ENCODE measurements at places on chromosomes 1 and 21. TPM values are rescaled to one million over a fixed set of nuclear protein-coding genes. Genes with fewer than 3 reads are reported as not detected.
A peak's percentile ranks its signal among the peaks of the same experiment; 100 is the strongest.

GRCh38 chr1:172427191-172427590, 6.7 kb downstream of the C1orf105 start:
- no peak overlapping the region for H3K27ac ChIP-seq
- H3K27me3 ChIP-seq, result no peaks in the 10 kb centered on the region
- H3K4me1 ChIP-seq, result peaks cover 19% of the 10 kb centered on the region
- no peak for DNase-seq
- H3K36me3 ChIP-seq, result no peaks in the 10 kb centered on the region

DNA sequence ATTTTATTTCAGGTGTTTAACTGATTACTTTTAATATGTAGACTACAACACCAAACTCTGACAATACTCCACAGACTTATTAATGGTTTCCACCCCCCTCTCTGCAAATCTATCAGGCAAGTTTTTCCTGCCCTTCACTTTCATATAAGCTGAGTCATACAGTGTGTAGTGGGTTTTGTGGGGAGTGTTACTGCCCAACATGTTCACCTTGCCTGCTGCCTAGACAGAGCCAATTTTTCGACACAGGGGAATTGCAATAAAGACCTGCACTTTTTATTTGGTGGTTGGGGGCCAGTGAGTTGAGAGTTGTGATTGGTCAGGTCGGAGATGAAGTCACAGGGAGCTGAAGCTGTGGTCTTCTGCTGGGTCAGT, 119.7 kb downstream of the PPIAL4G start:
- H3K4me1 ChIP-seq, result peaks cover 49% of the 10 kb centered on the region
- H3K27ac ChIP-seq, result no peak overlapping the region
- peak; percentile 43 for DNase-seq
- H3K36me3 ChIP-seq, result no peaks in the 10 kb centered on the region
- peak overlapping the region; percentile 75 for H3K4me3 ChIP-seq

DNA sequence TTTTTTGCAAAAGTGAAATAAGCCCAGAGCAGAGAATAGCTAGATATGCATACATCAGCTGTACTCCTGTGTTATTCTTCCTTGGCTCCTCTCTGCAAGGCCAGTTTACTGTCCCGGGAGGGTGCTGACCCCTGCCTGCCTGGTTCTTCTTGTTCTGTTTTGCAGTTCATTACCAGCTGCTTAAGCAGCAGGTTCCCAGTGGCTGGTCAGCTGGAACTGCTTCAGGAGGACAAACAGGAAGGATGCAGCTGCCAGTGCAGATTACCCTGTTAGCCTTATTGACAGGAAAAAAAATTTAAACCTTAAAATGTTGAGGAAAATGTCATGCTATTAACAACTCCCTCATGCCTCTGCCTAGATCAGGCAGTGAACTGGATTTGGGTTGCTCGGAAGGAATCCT, 16.0 kb upstream of the LRIG2 start:
- no peak overlapping the region for H3K4me3 ChIP-seq
- DNase-seq, result no peak
- H3K4me1 ChIP-seq, result peaks cover 18% of the 10 kb centered on the region
- no peaks in the 10 kb centered on the region for H3K27me3 ChIP-seq

B3GALT5 gene
- total RNA-seq, result not detected

GRCh38 chr1:167797015-167797414, 75.2 kb downstream of the MPZL1 start:
- no peak for DNase-seq
- no peak overlapping the region for H3K4me3 ChIP-seq
- no peaks in the 10 kb centered on the region for H3K36me3 ChIP-seq
- H3K4me1 ChIP-seq, result peaks cover 10% of the 10 kb centered on the region
- no peaks in the 10 kb centered on the region for H3K27me3 ChIP-seq

HMCN1 gene
- total RNA-seq, result under 0.01 TPM

DNA sequence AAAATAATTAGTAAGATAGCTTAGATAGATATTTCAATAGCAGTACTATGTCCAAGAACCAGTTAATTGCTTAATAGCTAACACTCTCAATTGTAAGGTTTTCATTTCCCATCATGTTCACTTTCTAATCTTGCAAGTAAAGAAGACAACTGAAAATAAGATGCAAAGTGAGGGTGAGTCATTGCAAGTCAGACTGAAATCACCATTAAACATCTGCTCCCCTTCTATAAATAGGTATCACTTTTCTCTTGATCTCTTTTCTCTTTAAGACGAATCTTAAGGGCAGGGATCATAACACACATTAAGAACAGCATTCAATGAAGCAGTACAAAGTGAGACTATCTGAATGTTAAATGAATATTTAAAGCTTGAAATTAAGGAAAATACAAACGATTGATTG, 40.4 kb downstream of the UBR4 start:
- peaks cover 9% of the 10 kb centered on the region for H3K4me1 ChIP-seq
- H3K27me3 ChIP-seq, result no peaks in the 10 kb centered on the region
- no peak overlapping the region for H3K27ac ChIP-seq
- no peak for DNase-seq
- H3K4me3 ChIP-seq, result no peak overlapping the region
- H3K36me3 ChIP-seq, result peaks cover 90% of the 10 kb centered on the region

GRCh38 chr1:214492401-214493075, 58.9 kb downstream of the PTPN14 start:
- no peak for DNase-seq
- H3K4me3 ChIP-seq, result no peak overlapping the region
- H3K27me3 ChIP-seq, result peaks cover 21% of the 10 kb centered on the region
- H3K27ac ChIP-seq, result no peak overlapping the region
- H3K4me1 ChIP-seq, result no peaks in the 10 kb centered on the region

DNA sequence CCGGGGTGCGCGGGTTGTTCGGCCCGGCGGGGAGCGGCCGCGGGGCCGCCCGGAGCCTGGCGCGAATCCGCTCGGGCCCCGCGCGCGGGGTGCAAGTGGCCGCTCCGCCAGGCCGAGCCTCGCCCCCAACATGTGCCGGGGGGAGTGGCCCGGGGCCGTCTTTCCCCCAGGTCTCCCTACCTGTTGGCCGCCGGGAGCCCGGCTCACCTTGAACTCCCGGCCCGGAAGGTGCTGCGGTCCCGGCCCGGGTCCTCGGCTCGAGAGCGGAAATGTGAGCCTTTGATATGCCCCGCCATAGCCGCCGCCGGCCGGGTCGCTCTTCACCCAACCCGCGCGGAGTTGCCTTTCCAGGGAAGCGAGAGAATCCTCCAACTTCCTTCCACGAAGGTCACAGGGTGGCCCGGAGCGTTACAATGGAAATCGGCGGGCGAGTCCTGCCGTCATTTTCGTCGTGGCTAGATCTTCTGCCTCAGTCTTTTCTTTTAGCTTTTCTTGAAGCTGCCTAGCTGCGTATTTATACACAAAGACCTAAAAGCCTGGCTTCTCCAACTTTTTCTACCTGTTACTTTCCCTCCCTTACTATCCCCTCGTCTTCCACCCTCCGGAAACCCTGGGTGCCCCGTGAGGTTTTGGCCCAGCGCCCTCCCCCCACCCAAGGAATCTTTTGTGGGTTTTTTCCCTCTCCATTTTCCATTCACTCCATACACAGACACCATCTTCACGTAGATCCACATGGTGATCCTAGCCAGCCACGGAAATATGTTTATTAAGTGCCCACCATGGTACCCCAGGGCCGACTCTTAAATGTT, 867 bp downstream of the PTGFRN start:
- no peaks in the 10 kb centered on the region for H3K36me3 ChIP-seq
- H3K27me3 ChIP-seq, result peaks cover 9% of the 10 kb centered on the region
- no peak overlapping the region for H3K27ac ChIP-seq
- H3K4me1 ChIP-seq, result peaks cover 11% of the 10 kb centered on the region
- H3K4me3 ChIP-seq, result no peak overlapping the region
- DNase-seq, result peak; percentile 52

- peaks cover 22% of the 10 kb centered on the region for H3K27me3 ChIP-seq
- DNase-seq, result no peak
- H3K27ac ChIP-seq, result no peak overlapping the region
- H3K4me1 ChIP-seq, result peaks cover 22% of the 10 kb centered on the region
- H3K4me3 ChIP-seq, result no peak overlapping the region
- no peaks in the 10 kb centered on the region for H3K36me3 ChIP-seq
Measured at GRCh38 chr1:200257235-200257634, 152.6 kb downstream of the ZNF281 start.

HSPB7 gene
- not detected for total RNA-seq

DNA sequence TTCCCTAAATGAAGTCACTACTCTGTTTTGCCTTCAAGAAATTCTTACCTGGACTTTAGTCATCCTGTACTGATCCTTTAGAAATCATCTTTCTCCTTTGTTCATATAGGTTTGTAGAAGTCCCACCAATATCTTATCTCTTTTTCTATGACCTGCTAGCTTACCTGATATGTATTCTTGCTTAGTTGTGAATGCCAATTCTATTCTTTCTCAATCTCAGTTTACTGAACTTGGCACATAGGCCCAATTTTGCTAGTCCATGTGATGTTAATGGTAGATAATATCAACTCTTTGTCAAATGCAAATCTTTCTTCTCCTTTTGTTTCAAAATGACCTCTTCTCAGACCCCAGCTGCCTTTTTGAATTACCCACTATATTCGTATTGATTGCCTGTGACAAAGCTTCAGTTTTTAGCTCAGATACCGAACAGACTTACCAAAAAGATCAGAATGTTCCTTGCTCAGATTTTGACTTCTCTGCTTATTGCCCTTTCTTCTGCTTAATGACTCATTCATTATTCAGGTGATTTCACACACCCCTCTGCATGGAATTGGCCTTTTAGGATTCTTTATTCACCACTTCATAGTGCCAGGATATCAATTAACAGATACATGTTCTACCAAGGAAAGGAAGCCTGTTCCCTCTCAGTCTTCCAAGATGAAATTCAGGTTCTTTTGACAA, 20.6 kb downstream of the IPO9 start:
- H3K4me1 ChIP-seq, result peaks cover 4% of the 10 kb centered on the region
- DNase-seq, result no peak
- no peak overlapping the region for H3K27ac ChIP-seq
- H3K4me3 ChIP-seq, result no peak overlapping the region
- H3K36me3 ChIP-seq, result peaks cover 47% of the 10 kb centered on the region

- DNase-seq, result no peak
- H3K4me1 ChIP-seq, result no peaks in the 10 kb centered on the region
- H3K4me3 ChIP-seq, result no peak overlapping the region
Measured at GRCh38 chr1:232150770-232151548, 479.0 kb downstream of the SIPA1L2 start.

- no peak within 1 kb of the TSS for H3K27ac ChIP-seq
- H3K4me1 ChIP-seq, result peaks cover 15% of the 10 kb centered on the region
- H3K4me3 ChIP-seq, result no peak within 1 kb of the TSS
- no peaks in the 10 kb centered on the region for H3K36me3 ChIP-seq
Measured at GRCh38 chr1:218344814-218345672, at the start of gene TGFB2. Gene TGFB2 (plus strand): TSS chr1:218345336. CDS start chr1:218346702, 1,366 bp downstream.

BNIPL gene
- total RNA-seq, result 0.98 TPM

EFHD2 gene
- total RNA-seq, result 99.7 TPM

SELL gene
- total RNA-seq, result 297 TPM

DNA sequence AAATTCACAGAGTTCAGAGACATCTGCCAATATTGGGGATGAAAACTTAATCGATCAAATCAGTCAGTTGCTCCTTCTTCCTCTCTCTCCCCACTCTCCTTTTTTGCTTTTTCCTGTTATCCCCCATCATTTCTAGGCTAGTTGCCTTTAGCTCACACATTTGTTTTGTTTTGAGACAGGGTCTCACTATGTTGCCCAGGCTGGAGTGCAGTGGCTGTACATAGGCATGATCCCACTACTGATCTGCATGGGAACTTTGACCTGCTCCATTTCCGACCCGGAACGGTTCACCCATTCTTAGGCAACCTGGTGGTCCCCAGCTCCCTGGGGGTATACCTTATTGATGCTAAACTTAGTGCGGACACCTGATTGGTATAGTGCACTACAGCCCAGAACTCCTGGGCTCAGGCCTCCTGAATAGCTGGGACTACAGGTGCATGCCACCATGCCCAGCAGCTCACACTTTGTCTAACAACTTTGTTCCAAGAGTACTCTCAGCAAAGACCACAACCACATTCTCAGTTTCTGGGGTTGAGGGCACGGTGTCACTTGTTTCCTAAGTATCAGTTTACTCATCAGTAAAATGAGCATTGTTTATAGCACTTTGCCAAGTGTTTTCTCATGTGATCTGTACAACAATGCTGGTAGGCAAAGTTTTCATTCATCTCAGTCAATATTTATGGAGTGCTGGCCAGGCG, 6.7 kb upstream of the ELOA start:
- DNase-seq, result peak; percentile 25
- H3K27me3 ChIP-seq, result no peaks in the 10 kb centered on the region
- peaks cover 11% of the 10 kb centered on the region for H3K4me1 ChIP-seq
- H3K4me3 ChIP-seq, result no peak overlapping the region
- H3K36me3 ChIP-seq, result no peaks in the 10 kb centered on the region

DNA sequence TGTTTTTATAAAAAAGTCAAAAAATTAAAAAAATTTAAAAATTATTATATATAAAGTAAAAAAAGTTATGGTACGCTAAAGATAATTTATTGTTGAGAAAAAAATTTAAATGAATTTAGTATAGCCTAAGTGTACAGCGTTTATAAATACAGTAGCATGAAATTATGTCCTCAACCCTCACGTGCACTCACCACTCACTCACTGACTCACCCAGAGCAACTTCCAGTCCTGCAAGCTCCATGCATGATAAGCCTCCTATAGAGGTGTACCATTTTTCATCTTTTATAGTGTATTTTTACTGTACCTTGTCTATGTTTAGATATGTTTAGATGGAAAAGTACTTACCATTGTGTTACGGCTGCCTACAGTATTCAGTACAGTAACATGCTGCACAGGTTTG, 5.1 kb downstream of the DISC1 start:
- peaks cover 3% of the 10 kb centered on the region for H3K36me3 ChIP-seq
- H3K4me1 ChIP-seq, result peaks cover 25% of the 10 kb centered on the region
- H3K27ac ChIP-seq, result no peak overlapping the region
- H3K27me3 ChIP-seq, result no peaks in the 10 kb centered on the region
- H3K4me3 ChIP-seq, result no peak overlapping the region

DNA sequence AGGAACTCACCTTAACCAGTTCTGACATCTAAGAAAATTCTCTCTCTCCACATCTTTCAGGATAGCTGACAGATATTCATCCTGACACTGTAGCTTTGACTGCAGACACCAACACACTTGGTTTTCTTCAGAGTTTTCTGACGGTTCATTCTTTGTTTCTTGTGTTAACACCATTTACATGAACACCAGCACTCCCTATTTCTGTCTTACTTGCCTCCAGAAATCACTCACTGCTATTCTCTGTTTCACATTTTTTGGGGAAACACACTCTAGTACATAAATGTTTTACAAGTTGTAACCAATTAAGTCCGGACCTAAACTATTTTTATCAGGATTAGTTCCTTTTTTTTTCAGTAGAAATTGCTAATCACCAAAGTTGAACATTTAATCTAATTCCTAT, 15.4 kb downstream of the FLVCR1 start:
- H3K27me3 ChIP-seq, result no peaks in the 10 kb centered on the region
- peaks cover 28% of the 10 kb centered on the region for H3K36me3 ChIP-seq
- H3K27ac ChIP-seq, result no peak overlapping the region
- no peak overlapping the region for H3K4me3 ChIP-seq

GPR37L1 gene
- not detected for total RNA-seq

PRKAB2 gene
- 13.3 TPM for total RNA-seq
